Sigmoid colon (tissue), 7 donors: ENCODE measurements at places on chromosomes 3 and 15. TPM values are rescaled to one million over a fixed set of nuclear protein-coding genes. Genes with fewer than 3 reads are reported as not detected.

PCSK6 gene
- 2.9 TPM for total RNA-seq

LRRC2 gene
- total RNA-seq: 11.1 TPM

SOX14 gene
- not detected for total RNA-seq

GOLGA6D gene
- total RNA-seq: not detected

ANKRD63 gene
- not detected for total RNA-seq

NPAP1 gene
- not detected for total RNA-seq

HRH1 gene
- total RNA-seq: 5.3 TPM

CELSR3 gene
- 0.33 TPM for total RNA-seq

PRSS50 gene
- 1.1 TPM for total RNA-seq

SH2D7 gene
- total RNA-seq: not detected

SAMD7 gene
- not detected for total RNA-seq

ERC2 gene
- total RNA-seq: 1.2 TPM

GOLGA8J gene
- total RNA-seq: not detected

LRRN1 gene
- total RNA-seq: 0.16 TPM

CMTM8 gene
- total RNA-seq: 0.49 TPM

DISP2 gene
- total RNA-seq: 1.1 TPM

TTLL13 gene
- total RNA-seq: not detected

ACP3 gene
- total RNA-seq: 6.5 TPM

GADL1 gene
- not detected for total RNA-seq

SERINC4 gene
- total RNA-seq: 0.27 TPM

GOLGA8G gene
- total RNA-seq: not detected

ASB14 gene
- not detected for total RNA-seq

UBAP1L gene
- total RNA-seq: 5.5 TPM

IL17RD gene
- total RNA-seq: 16.8 TPM

RBSN gene
- 40.7 TPM for total RNA-seq

KY gene
- total RNA-seq: 3.2 TPM

EXOG gene
- 9.7 TPM for total RNA-seq

CKMT1A gene
- total RNA-seq: 1.8 TPM

STXBP5L gene
- 11.4 TPM for total RNA-seq

CSTA gene
- total RNA-seq: 1.9 TPM

STRIT1 gene
- total RNA-seq: not detected

PRR20G gene
- total RNA-seq: not detected

TMEM158 gene
- 9.9 TPM for total RNA-seq
